MM.1S (cell line): ENCODE measurements at places on chromosomes 2 and 18.

- DNase-seq: peak; percentile 66
These were observed 87.9 kb downstream of the ICOS start for GRCh38 chr2:204024503-204024902.

- no peak for DNase-seq
These were observed 15.0 kb upstream of the ACVR1 start for GRCh38 chr2:157890969-157891642.

DNA sequence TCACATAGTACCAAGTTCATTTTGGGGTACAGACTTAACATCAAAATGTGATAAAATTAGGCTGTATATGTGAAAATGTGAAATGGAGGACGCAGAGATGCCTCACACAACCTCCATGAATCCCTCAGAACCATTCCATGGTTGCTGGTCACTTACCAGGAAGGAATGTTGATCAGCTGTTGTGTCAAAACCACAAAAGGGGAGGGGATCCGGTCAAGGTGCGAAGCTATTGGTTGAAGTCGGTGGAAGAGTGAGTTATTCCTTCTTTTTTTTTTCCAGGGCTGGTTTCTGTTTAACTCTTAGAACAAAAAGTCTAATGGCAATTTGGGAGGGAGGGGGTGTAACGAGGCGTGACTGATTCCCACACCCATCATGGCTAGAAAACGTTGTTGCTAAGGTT is 32.3 kb upstream of the REG3A start:
- no peak for DNase-seq

DNA sequence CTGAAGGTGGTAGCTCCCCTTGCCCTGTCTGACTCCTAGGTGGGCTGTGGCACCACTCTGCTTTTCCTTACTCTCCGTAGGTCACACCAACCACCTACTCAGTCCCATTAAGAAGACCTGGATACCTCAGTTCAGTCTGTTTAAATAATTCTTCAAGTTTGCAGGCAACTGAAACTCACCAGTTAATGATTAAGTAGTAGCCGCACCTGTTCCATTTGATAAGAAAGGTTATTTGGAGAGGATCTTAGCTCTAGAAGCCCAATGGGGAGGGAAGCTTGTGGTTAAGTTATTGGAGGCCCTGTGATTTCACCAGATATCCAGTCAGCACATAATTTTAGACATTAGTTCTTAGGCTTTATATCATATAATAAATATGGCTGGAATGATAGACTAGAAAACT is 1193.0 kb downstream of the DPP10 start:
- no peak for DNase-seq

DNA sequence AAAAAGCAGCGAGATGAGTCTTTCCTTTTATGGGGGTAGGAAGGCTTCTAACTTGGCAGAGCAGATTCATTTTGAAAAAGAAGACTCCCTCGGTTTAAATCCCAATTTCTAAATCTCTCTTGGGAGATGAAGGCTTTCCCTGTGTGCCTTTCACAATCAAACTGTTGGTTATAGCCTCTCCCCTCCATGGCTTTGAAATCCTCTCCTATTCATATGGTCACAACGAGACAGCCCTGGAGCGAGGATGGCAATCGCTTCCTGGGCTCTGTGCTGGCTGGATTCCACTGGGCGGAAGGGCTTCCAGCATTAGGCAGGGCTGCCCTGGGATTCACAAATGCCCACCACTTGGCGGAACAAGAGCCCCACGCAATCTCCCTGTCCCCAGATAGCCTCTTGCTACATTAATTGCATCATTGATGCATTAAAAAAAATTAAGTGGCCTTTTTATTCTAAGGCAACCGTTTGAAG is 1.6 kb downstream of the CAVIN2 start:
- no peak for DNase-seq

- no peak for DNase-seq
These were observed 47.1 kb downstream of the FOSL2 start for GRCh38 chr2:28439763-28440162.
